H54 (cell line): ENCODE measurements at places on chromosomes 5 and 9.
A peak's percentile ranks its signal among the peaks of the same experiment; 100 is the strongest.

DNA sequence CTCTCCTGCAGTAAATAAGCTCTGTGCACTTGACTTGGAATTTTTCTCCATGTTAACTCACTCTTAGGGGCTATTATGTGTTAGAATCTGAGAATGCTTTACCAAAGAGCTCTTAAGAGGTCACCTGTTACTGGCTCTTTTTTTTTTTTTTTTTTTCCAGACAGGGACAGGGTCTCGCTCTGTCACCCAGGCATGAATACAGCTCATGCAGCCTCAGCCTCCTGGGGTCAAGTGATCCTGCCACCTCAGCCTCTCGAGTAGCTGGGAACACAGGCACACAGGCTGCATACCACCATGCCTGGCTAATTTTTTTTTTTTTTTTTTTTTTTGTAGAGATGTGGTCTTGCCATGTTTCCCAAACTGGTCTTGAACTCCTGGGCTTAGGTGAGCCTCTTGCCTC, 22.1 kb downstream of the HMGXB3 start:
- DNase-seq = no peak

DNA sequence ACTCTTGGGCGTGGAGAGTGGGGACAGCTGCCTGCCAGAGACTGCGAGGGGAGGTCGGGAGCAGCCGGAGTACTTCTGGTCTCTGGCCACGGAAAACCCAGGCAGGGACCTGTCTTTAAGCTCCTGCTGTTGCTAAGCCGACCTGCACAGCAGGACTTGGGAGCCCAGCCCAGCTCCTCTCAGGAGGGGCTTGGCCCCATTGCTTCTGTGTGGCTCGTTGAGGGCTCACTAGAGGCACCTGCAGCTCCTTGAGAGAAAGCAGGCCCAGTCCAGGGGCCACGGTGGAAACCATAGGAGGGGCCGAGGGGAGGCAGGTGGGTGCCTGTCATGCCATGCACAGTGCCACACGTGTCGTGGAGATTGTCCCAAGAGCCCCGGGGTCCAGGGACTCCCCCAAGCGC, 3.3 kb upstream of the LCN2 start:
- DNase-seq = no peak

GRCh38 chr5:133121080-133121479, 69.3 kb downstream of the HSPA4 start:
- DNase-seq = no peak

- no peak for DNase-seq
These were observed 143.6 kb upstream of the CCNG1 start for GRCh38 chr5:163293836-163294235.

DNA sequence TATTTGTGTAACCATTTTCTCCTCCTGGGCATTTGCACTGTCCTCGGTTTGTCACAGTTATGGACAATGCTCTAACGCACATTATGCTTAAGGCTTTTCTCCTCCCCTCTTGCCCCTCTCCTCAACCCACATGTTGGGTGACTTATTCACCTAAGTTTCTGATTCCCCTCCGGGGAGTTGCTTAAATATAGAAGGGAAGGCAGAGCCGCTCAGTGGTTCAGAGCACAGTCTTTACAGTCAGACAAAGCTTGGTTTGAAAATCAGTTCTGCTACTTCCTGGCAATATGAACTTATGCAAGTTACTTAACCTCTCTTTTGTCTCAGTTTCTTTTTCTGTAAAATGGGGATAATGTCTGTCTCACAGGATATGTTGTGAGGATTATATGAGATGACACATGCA, 41.2 kb upstream of the SPRY4 start:
- no peak for DNase-seq

- no peak for DNase-seq
These were observed 2.2 kb downstream of the TNIP1 start for GRCh38 chr5:151078490-151079262.

- no peak for DNase-seq
These were observed 37.8 kb downstream of the MOCS2 start for GRCh38 chr5:53071738-53072137.

DNA sequence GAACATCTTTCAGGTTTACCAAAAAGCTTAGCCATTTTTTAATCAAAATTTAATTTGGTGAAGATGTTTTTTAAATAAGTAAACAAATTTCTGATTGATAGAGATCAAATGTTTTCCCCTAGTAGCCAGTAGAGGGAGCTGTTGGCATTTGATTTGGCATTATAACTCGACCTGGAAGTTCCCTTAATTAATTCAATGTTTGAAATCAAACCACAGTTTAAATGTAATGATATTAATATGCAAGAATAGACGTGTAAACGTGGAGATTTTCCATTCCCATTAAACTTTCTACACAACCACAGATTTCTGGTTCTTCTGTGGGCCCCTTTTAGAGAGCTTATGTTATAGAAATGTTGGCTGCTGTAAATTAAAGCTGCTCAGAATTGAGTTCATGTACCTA, 148.1 kb upstream of the MPDZ start:
- no peak for DNase-seq

DNA sequence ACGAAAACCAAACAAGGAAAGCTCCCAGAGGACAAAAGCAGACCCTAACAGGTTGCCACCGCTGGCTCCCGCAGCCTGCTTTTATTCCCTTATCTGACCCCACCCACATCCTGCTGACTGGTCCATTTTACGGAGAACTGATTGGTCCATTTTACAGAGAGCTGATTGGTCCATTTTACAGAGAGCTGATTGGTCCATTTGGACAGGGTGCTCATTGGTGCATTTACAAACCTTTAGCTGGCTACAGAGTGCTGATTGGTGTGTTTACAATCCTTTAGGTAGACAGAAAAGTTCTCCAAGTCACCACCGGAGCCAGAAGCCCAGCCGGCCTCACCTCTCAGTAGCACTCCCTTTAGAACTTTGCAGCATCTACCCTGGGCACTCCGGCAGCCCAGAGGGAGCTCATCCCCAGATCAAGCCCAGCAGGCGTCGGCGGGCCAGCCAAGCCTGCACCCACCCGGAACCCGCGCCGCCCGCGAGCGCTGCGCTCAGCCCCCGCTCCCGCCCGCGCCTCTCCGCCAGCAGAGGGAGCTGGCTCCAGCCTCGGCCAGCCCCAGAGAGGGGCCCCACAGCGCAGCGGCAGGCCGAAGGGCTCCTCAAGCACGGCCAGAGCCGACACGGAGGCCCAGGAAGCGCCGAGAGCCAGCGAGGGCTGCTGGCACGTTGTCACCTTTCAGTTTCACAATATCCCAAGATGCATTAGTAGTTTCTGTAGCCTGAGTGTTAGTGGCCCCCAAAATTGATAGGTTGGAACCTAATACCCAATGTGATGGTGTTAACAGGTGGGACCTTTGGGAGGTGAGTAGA, 35.3 kb upstream of the CLPTM1L start:
- DNase-seq = no peak

DNA sequence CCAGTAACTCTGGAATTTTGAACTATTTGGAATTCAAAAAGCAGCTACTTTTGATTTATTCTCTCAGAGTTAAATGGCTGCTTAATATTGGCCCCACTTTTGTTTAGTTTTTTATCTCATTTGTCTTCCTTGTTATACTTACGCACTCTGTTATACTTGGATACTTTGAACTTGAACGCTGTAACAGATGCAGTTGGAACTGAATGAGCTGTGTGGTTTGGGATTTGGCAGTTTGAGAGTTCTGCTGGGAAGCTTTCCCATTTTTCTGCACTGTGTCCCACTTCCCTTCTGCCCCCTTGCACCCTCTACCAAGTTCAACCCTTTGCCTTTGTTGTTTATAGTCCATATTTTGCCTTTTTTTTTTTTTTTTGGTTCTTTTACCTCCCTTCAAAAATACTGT, 3.8 kb downstream of the RHOBTB3 start:
- DNase-seq = no peak

- DNase-seq = no peak
These were observed 96.3 kb upstream of the TMEM161B start for GRCh38 chr5:88364991-88365390.

DNA sequence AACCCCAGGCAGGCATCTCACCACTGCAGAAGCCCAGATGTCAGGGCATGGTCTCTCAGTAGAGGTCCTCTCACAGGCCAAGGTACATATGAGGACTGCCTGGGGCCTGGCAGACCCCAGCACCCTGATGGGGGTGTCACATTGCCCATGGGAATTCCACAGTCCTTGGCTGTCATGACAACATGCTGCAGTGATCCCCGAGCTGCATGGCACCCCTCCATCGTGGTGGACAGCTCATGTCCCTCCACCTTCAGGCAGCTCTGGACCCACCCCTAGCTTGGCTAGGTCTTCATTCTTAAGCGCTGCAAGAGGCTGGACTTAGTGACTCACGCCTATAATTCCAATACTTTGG, 74.1 kb upstream of the LRRTM2 start:
- DNase-seq = no peak

DNA sequence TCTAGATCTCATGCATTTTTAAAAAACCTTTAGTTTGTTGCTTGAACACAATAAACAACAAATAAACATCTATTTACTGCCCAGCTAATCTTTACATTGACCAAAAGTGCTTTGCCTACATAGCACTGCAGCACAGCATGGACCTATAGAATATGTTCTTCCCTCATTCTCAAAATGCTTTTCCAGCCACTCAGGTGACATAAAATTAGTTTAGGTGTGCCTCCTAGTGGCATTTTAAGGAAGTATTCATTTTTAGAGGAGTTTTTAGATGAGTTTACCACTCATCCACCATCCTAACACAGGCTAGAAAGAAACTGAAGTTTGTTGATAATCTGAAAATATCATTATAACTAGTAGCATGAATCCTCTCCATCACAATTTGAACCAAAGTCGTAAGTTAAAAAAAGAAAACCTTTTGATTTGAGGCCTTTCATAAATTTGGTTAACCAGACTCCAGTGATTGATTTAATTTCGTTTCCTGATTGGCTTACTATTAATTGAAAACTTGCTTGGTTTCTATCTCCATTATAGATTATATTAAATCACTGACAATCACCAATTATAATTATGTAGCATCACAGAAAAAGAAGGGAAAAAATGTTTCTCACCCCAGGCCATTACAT, 12.6 kb downstream of the PLGRKT start:
- no peak for DNase-seq

DNA sequence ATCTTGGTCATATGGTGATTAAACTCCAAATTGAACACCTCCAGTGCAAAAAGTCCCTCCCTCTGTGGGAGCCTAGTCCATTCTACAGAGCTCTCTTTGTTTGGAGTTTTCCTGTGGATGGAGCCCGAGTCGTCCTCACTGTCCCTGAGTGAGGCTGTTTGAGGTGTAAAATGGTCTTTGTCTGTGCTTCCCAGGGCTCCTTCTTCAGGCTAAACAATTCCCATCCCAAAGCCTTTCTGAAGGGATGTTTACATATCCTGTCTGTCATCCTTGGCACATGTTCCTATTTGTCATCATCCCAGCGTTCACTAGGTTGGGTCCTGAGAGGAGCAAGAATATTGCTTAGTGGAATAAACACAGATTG, 68.9 kb downstream of the COL27A1 start:
- peak; percentile 66 for DNase-seq

- DNase-seq = no peak
These were observed 175.1 kb upstream of the PCSK5 start for GRCh38 chr9:75715360-75715759.

DNA sequence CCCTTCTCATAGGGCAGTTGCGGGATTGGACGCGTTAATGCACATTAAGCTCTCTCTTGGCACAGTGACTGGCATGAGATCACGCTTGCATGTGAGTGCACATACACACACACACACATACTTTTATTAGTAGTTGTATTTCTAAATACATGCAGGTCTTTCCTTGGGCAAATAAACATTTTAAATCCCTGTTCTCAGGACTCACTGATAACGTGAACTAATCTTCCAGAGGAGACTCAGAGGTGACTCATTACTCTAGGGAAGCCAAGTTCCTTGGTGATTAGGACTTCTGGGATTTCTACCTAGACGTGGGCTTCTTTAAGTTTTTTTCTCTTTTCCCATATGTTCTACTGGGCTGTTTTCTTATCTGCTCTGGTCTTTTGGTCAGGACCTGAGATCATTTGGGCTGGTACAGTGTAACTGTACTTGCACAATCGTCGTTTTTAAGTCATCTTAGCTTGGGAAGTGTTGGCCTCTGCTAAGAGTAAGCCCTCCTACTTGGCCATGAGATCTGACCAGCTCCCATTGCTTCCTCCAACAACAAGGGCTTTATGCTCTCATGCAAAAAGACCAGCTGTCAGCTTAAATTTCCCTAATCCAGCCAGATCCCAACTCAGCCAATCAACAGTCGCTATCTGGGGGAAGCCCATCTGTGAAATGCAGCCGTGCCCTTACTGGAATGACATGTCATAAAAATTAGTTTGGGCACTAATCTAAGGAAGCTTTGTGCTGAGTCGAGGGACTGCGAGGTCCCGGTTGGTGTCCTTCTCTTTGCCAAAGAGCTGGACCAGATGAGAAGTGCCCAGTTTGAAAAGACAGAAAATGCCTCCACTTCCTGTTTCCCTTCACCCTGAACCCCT, 176.4 kb upstream of the ANKRD55 start:
- DNase-seq = peak; percentile 14

GRCh38 chr9:9499546-9499945, 1113.3 kb downstream of the PTPRD start:
- no peak for DNase-seq

DNA sequence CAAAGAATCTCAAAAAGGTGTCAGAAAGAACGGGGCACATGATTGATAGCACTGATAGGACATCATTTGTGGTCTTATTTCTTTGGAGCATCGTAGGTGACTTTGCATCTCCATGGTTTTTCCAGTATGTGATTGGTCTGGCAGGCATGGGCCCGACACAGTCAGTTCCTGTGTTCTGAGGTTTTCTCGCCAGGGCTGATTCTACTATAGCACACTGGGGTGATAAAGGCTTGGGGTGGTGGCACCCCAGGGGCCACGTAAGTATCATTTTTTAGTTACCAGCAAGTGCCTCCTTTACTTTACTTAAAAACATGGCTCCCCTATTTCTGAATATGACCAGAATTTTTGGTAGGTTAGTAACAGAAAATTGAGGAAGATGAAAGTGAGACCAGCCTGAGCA, 202.7 kb downstream of the RFK start:
- no peak for DNase-seq

DNA sequence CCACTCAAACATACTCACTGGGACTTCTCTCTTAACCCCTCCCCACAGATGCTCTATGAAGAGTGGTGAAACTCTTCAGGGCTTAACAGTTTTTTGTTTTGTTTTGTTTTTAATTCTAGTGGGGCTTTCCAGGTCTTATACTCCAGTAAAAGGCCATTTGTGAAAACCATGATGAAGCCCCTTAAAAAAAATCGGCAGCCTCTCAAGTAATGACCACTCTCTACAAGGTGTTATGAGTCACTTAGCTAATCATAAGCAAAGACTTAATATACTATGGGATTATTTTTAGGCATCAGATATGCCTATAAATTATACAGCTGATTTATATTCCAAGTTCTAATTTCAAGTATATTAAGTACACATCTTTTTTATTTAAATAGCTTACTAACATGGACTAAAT, 607.9 kb downstream of the RAB3C start:
- DNase-seq = no peak

- no peak for DNase-seq
These were observed 17.7 kb upstream of the RNF180 start for GRCh38 chr5:64147849-64148441.

GRCh38 chr9:115107701-115108100, 10.3 kb downstream of the TNC start:
- no peak for DNase-seq

GRCh38 chr5:54093081-54093492, 217.3 kb downstream of the ARL15 start:
- no peak for DNase-seq
